Stimulated activated CD4-positive, alpha-beta T cell treated with anti-CD3 and anti-CD28 coated beads, Interleukin-1b, Interleukin-23, amount 100 ng/mL, for 4 hours (primary cell): ENCODE measurements at places on chromosomes 2 and 18.
A peak's percentile ranks its signal among the peaks of the same experiment; 100 is the strongest.

- no peak for DNase-seq
Observed at GRCh38 chr18:22433956-22434355, 16.2 kb upstream of the CTAGE1 start.

GRCh38 chr2:168541858-168542257 lies 85.8 kb downstream of the CERS6 start:
- DNase-seq, result no peak

GRCh38 chr18:63233334-63233733 lies 86.2 kb downstream of the BCL2 start:
- peak; percentile 23 for DNase-seq

GRCh38 chr2:202049840-202050239 lies 16.2 kb downstream of the FZD7 start:
- no peak for DNase-seq

GRCh38 chr2:214180071-214180470 lies 230.8 kb upstream of the VWC2L start:
- no peak for DNase-seq

- DNase-seq, result no peak
Observed at GRCh38 chr18:55139307-55139706, 180.0 kb upstream of the CCDC68 start.

- DNase-seq, result no peak
Observed at GRCh38 chr2:220001751-220002150, 374.3 kb downstream of the SLC4A3 start.

DNA sequence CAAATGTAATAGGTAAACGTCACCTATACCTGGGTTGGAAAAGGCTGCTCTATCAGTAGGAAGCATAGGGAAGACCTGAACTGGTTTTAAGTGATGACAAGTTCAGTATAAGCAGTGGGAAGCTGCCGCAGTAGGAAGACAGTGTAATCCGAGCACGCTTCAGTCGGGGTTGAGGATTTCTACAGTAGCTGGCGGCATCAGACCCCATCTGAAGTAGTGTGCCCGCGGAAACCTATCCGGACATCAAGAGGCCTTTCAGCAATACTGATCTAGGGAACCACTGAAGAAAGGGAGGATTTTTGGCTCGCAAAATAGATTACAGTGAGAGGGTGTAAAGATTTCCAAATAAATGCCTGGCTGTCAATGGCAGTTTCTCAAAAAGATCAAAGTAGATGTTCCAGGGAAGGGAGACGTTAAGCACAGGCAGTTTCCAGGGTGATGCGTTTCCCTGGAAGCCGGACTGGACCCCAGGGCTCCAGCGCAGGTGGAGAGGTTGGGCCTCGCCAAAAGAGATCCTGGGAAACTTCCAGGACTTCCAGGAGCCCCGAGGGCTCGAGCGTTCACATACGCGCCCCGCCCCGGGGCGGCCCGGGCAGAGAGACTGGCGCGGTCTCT lies 5.3 kb downstream of the LOXL3 start:
- no peak for DNase-seq

DNA sequence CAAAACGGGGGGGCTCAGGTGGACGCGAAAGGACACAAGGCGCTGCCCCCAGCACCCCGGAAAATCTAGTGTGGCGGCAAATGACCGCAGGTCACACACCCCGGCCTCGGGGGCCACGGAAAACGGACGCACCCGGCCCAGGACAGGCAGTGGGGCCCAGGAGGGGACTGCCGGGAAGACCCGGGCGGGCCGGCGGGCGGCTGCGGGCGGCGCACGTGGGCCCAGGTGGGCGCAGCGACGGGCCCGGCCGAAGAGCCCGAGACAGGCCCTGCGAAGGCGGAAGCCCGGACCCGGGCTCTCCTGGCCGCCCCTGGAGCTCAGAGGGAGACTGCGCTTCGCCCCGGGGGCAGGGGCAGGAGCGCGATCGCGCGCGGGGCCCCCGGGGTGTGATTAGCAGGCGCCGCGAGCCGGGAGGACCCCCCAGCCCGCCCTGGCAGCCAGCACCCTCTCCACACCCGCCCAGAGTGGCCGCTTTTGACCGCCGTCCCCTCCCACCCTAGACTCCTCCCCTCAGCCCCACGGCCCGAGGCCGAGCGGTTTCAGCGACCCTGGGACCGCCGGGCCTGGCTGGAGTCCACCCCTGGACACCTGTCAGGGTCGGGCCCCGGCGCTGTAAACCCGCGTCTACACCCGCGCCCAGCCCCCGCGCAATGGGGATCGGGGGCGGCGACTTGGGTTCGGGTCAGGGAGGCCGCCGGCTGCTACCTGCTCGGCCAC lies 773 bp downstream of the MBP start:
- DNase-seq, result peak; percentile 27

DNA sequence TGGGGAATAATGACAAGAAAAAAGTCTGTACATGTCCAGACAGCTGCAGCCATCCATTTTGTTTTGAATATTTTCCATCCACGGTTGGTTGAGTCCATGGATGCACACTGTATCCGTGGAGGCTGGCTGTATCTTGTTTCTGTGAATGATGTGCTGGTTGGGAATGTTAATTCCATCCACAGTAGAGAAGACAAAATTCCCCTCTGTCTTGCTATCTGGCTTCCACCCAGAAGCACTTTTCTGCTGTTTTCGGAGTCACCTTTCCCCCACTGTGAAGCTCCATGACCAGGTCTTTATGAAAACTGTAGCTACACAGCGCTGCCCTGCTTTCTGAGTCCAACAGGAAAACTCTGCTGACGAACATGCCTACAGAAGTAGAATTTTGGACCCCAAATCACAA lies 122.3 kb downstream of the HRH4 start:
- DNase-seq, result no peak

DNA sequence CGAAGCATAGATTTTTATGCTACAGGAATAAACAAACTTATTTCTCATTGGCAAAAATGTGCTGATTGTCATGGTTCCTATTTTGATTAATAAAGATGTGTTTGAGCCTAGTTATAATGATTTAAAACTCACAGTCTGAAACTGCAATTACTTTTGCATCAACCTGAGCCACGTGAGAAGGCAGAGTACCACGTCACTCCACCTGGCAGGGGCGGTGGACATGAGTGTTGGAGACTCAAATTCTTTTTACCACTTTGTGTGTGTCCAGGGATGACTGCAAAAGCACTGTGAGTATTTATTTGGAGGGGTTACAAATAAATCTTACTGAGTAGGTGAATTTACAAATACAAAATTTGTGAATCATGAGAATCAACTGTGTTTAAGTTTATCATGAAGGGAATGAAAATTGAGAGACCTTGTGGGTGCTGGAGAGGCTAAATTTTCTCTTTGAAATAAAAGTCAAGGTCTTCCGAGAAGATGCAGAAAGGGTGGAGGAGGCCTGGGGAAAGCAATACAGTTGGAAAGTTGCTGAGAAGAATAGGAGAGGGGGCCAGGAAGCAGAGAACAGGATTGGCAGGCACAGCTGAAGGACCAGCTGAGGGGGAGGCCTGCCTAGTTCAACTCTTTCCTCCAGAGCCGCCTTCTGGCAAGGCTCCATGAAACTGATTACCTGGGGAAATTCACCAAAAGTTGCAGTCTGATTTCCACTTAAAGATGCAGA lies 316.4 kb downstream of the MYCN start:
- DNase-seq, result no peak

DNA sequence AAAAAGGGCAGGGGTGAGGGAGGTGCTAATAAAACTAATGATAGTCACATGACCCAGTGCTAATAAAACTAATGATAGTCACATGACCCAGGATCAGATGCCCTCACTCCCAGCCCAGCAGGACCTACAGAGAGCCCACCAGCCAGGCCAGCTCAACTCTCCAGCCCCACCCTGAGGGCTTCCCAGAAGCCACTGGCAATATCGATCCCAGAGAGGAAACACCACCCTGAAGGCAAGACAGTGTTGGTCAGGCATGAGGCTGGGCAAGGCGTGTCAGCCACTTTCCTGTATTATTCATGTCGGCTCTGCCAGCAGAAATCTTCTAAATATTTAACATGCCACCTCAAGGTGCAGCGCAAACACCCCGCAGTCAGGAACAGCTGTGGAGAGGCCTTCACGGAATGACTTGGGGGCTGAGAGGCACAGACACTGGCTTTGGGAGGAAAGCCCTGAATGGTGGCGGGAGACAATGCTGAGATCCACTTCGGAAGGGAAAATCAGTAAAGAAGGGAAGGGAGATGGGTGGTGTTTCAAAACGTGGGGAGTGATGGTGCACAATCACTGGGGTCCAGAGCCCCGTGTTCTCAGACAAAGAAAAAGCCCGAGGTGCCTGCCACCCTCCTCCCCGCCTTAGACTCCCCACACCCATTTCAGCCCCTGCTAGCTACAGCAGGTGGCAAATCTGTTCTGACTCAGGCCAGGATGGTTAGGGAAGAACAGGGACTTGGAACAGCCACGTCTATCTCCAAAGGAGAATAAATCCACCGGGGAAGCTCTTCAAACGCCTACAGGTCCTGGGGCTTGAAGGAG lies 1.4 kb downstream of the REEP1 start:
- no peak for DNase-seq

GRCh38 chr2:130365075-130365474 lies 9.2 kb downstream of the PTPN18 start:
- no peak for DNase-seq

DNA sequence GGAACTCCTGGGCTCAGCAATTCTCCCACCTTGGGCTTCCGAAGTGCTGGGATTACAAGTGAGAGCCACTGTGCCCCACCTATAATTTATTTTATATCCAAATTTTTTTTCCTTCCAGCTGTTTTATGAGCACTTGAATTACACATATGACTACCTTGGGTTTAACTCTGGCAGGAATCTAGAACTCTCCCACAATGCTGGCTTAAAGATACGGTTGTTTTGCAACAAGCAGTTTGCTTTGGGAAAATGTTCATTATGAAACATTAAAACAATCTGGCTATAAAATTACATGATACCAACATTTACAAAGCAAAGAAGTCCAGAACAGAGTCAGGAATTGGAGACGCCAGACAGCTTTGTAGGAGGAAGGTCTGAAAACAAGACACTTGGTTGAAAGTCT lies 12.8 kb downstream of the CD302 start:
- no peak for DNase-seq

DNA sequence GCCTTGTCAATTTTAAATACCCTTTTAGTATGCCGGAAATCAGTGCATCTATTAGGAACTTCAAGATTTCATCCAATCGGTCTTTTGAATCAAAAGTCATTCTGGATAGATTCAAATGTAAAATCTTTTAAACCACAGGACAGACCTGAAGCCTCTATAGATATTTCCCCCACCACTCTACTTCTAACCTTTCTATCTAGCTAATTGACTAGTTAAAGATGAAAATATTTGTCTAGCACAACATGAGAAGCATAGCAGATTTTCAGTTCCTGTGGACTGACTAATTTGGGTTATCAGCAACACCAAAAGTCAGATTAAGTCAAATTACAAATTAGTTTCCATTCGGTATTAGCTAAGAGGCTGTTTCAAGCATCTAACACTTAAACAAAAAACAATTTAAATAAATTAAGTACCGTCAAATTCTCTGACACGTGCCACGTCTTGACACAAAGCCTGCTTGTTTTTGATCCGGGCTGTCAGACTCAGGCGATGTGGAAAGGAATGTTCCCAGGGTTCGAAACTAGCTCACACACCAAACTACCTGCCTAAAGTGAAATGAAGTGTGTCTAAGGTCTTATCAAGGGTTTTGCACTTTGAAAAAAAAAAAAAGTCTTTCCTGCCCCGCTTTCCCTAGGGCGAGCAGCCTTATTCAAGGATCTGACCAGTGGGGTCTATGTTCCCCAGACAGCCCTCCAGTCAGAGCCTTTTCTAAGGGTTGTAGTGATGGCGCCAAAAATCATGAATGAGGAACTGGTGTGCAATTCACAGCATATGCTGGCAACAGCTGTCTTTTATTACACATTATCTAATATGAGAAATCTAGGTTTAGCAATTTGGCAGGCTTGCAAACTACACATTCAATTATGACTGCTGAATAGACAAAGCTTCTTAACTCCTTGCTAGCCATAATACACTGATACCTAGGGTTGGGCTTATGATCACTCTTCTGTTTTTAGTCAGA lies 4.7 kb downstream of the CYTIP start:
- DNase-seq, result no peak

GRCh38 chr2:8306530-8307351 lies 375.1 kb upstream of the ID2 start:
- DNase-seq, result no peak
